Activated CD4-positive, alpha-beta T cell treated with anti-CD3 and anti-CD28 coated beads, Interleukin-2, amount 50 U/mL, for 4 hours (primary cell): ENCODE measurements at places on chromosomes 11 and 22.
A peak's percentile ranks its signal among the peaks of the same experiment; 100 is the strongest.

GRCh38 chr22:29983296-29983917, 96.9 kb upstream of the HORMAD2 start:
- DNase-seq: no peak

DNA sequence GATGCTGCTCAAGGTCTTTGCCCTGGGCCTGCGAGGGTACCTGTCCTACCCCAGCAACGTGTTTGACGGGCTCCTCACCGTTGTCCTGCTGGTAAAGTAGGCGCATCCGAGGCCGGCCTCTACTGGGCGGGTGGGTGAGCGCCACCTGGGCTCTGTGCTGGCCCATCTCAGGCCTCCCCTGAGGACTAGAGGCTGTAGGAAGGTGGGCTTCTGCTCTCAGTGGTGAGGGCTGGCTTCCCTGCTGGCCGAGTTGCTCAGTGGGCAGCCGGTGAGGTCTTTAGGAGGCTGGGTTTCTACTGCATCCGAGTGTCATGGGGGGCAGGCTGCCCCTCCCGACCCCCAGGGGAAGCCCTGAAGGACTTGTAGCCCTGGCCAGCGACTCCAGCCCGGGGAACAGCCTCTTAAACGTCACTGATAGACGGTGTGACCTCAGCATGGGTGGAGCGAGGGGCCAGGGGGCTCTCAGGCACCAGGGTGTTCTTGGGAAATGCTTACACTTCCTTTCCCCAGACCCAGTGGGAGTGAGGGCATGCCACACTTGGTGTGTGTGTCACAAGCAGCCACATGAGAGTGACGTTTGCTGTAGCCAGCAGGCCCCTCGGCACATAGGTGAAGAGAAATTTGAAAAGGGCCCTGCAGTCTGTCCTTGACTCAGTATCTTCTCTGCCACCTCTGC, 30.3 kb downstream of the TPCN2 start:
- no peak for DNase-seq

GRCh38 chr11:133966921-133967598, 10.3 kb upstream of the IGSF9B start:
- DNase-seq: peak; percentile 56

- peak; percentile 73 for DNase-seq
These were observed at the start of gene KIAA0930 for GRCh38 chr22:45240810-45241631. Gene KIAA0930 (minus strand): TSS chr22:45240894. CDS start chr22:45240703, 191 bp downstream.

GRCh38 chr11:64410404-64410734, 51.4 kb downstream of the RPS6KA4 start:
- DNase-seq: no peak

GRCh38 chr11:86863476-86863875, 63.1 kb downstream of the PRSS23 start:
- no peak for DNase-seq

DNA sequence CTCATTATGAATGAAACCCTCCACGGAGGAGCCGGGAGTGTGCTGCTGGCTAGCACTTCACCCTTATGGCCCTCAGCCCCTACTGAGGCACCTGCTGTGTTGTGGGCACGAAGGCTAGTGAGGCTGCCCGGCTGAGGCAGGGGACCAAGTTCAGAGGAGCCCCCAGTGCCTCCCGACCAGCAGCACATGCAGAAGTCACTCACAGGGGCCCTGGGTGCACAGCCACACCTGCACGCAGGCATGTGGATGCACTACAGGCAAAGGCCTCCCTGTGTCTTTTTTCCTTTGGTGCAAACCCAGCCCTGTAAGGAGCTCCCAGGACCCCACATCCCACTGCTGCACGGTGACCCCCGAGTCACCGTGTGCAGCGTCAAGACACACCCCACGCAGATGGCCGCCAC, 261.5 kb downstream of the BRD1 start:
- no peak for DNase-seq

GRCh38 chr11:132062541-132062940, 692.1 kb downstream of the NTM start:
- DNase-seq: no peak

DNA sequence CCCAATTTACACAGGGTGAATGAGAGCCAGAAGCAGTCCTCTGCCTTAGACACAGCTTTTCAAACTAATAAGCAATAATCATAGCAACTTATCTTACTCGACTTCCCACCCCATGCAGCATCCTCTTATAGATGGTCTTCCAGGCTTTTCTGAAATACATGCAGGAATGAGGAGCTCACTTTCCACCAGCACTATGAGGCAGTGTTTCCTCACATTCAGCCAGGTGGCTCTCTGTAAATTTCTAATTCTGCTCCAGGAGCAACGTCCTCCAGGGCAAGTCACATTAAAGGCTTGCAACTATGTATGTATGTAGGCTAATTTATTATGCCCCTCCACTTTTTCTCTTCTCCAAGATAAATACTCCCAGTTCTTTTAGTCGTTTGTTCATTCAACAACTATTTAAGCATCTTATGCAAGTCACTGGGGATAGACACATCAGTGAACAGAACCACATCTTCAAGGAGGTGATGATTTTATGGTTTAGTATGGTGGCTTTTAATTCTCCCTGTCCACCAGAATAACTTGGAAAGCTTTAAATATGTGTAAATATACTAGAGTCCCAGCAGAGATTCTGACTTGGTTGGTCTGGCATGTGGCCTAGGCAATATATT, 59.9 kb downstream of the PAK1 start:
- no peak for DNase-seq

DNA sequence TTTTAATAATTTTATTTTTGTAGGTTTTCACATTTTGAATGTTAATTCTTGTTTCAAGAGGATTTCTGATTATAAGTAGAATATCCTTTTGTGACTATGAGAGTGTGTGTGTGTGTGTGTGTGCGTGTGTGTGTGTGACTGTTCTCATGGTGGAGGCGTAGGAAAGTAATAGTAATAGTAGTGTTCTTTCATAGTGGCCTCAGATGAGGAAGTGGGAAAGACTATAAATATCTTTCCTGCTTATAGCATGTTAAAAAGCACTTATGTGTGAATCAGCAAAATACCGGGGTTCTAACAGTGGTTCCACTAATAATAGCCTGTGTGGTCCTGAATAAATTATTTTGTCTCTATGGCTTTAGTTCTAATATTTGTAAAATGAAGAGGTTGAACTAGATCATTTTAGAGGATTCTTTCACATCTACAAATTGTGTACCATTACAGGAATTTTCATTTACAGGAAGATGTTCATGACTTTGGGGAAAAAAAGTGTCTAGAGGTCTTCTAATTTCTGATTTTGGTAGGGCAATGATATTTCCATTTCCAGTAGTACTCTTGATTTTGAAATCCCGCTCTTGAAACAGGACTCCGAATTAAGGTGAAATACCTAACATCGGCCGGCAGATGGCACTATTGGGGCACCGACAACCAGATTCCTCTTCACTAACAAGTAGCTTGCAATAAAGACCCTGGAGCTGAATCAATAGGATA, 29.9 kb upstream of the OR10G7 start:
- DNase-seq: peak; percentile 54

GRCh38 chr22:32717337-32718240, 83.9 kb upstream of the TIMP3 start:
- no peak for DNase-seq

- no peak for DNase-seq
These were observed 342.5 kb downstream of the ETS1 start for GRCh38 chr11:128244871-128245270.

- no peak for DNase-seq
These were observed 23.3 kb downstream of the ST3GAL4 start for GRCh38 chr11:126378763-126379162.

- DNase-seq: no peak
These were observed 2.8 kb downstream of the IL17RA start for GRCh38 chr22:17087498-17088131.

DNA sequence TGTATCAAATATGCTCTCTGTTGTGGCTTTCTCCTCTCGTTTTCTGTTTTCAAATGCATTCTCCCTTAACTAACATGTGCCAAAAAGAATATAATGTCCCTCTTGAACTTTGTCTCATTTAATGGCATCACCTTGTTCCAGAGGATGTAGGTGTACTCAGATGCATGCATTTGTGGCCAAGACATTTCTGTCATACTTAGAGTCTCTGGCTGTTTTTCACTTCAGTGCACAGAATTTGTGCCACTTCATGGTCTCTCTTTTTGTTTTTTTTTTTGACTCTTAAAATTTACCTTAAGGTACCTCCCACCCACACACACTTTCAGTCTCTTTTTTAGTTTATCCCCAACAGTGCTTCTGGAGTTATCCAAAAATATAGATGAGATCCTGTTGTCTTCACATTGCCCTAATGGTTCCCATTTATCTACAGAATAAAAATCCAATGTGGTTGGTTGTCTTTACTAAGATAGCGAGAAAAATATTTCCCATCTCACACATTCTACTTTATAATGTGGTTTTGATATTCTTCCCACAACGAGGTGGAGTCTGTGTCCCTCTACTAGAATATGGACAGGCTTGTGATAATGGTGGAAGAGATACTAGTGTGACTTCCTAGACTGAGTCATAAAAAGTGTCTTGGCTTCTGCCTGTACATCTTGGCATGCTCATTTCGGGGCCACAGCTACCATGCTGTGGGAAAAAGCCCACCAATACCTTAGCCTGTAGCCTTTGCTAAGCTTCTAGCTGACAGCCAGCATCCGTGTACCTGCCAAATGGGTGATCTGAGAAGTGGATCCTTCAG, 125.8 kb downstream of the DDX10 start:
- no peak for DNase-seq

DNA sequence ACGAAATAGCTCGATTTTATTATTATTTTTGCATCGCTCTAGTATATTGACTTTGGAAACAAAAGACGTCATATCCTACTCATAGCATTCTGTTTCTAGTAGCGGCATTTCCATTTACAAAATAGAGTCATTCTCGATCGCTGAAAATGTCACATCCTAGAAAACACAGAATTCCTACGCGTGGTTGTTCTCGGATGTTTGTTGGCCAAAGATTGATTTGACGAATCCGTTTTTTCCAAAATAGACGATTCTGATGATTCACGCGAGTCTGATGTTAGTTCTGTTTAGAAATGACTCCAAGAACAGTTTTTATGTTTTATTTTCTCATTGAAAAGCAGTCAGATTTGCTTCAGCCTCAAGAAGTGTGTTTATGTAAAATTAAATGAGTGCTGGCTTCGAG, 47.6 kb downstream of the SMIM38 start:
- no peak for DNase-seq

- DNase-seq: no peak
These were observed 78.7 kb downstream of the ENTHD1 start for GRCh38 chr22:39814899-39815298.

DNA sequence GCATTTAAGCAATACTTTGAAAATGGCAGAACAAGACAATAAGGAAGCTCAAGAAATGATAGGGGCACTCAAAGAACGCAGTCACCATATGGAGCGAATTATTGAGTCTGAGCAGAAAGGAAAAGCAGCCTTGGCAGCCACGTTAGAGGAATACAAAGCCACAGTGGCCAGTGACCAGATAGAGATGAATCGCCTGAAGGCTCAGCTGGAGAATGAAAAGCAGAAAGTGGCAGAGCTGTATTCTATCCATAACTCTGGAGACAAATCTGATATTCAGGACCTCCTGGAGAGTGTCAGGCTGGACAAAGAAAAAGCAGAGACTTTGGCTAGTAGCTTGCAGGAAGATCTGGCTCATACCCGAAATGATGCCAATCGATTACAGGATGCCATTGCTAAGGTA, 51.9 kb downstream of the SPECC1L start:
- no peak for DNase-seq

- no peak for DNase-seq
These were observed 11.7 kb downstream of the MAFF start for GRCh38 chr22:38213319-38213989.

GRCh38 chr11:57279116-57279515, 42.1 kb upstream of the APLNR start:
- DNase-seq: no peak

- no peak for DNase-seq
These were observed 28.9 kb downstream of the CELSR1 start for GRCh38 chr22:46508491-46508999.

- DNase-seq: no peak
These were observed 154.8 kb downstream of the UVRAG start for GRCh38 chr11:75969626-75970308.

GRCh38 chr11:125401746-125402145, 94.3 kb downstream of the FEZ1 start:
- DNase-seq: no peak

- DNase-seq: no peak
These were observed 38.6 kb downstream of the TMEM135 start for GRCh38 chr11:87076260-87076783.

GRCh38 chr22:43733138-43733537, 79.0 kb downstream of the EFCAB6 start:
- no peak for DNase-seq

- DNase-seq: no peak
These were observed 848 bp upstream of the TRPC6 start for GRCh38 chr11:101584655-101585054.

DNA sequence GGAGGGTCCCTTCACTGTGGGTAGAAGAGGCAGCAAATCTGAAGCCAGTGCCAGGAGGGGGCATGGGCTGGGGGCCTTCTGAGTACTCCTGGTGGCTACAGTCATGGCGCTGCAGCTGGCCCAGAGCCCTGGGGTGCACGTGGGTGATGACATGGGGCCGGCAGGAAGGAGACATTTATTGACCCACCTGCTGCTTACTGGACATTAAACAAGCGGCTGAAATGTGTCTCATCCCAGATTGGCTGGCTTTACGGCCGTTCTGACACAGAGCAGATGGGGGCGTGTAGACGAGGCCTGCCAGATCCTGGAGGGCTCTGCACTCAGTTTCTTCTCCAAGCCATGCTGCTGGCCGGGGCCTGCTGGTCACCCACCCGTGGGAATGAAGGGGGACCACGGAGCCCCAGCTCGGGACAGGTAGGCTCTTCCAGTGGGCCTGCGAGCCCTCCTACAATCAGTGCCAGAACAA, 906.9 kb downstream of the BRD1 start:
- DNase-seq: no peak

DNA sequence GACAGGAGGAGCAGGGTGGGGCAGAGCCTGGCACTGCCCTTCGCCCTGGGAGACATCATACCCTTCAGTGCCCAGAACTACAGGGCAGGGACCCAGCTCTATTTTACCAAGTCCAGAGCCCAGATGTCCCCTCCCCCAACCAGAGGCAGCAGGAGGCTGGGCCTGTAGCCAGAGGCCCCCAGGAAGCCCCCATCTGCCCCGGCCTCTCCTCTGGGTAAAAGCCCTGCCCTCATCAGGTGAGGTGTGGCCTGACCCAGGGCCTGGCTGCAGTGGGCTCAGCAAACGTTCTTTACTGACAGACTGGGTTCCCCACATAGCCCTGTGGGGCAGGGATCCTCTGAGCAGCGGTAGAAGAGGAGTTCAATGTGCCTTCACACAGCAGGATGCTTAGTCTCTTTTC, 51.8 kb upstream of the SLC22A12 start:
- no peak for DNase-seq

GRCh38 chr11:77470504-77470903, 3.4 kb downstream of the PAK1 start:
- DNase-seq: no peak

- DNase-seq: no peak
These were observed 219.4 kb downstream of the BRD1 start for GRCh38 chr22:49608228-49608627.
